Fibroblast of skin of abdomen (primary cell): ENCODE measurements at places on chromosomes 4 and X.

DNA sequence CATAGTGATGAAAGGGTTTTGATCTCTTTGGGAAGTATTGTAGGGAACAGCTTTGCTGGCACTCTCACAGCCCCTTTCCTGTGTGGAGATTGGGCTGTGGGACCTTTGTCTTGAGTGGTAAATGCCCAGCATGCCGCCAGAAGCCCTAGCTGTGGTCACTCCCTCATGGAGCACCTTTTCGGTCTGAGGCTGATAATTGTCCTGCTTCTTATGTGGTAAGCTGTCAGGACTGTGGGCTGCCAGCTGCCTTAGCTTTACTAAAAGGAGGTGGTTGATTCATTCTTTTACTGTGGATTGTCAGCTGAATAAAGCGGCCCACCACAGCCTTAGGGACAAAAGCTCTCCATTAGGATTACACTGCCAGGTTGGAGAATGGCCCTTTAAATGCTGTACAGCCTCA lies 7.1 kb downstream of the PASD1 start:
- DNase-seq: no peak

GRCh38 chr4:64857198-64857597 lies 447.9 kb upstream of the TECRL start:
- DNase-seq: no peak

DNA sequence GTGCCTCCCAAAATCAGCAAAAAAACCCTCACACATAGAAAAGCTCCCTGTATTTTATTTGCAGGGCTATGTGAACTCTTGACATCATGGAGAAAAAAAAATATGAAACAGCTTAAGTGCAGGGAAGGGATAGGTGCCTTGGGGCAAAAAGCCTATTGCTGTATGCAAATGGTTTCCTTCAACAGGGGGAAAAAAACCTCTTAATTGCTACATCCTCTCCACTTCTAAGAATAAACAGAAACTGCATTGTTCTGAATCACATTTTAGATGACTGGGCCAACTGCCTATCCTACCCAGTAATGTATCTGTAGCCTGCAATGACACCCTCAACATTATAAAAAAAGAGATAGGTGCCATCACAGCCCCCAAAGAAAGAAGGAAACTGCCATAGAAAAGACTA lies 229.4 kb upstream of the GALNTL6 start:
- no peak for DNase-seq

DNA sequence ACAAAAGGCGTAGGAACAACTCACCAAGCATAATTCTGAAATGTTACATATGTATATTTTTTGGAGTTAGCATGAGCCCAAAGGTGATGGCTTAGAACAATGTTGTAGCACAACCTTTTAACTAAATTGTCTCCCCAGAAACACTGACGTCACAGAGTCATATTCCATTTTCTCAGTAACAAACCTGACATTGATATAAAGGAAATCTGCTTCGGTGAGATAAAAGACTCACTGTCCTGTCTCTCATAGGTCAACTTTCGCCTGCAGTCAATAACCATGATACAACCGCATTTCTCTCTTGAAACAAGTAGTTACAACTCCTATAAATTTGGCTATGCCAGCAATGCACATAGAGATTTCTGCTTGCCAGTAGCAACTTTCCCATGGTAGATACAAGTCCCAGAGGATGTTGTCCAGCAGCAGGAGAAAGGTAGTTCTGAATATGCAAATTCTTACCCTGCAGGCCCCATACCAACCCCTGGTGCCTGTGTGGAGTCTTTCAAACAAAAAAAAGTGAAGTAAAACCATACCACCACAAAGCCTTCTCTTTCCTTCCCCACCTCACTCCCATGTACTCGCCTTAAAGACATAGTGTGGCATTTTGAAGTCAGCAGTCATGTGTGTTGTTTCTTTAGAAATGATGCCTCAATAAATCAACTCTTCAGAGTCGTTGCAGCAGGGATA lies 47.9 kb downstream of the MTM1 start:
- no peak for DNase-seq

GRCh38 chr4:33592701-33593100 lies 2651.6 kb downstream of the ARAP2 start:
- DNase-seq: no peak

DNA sequence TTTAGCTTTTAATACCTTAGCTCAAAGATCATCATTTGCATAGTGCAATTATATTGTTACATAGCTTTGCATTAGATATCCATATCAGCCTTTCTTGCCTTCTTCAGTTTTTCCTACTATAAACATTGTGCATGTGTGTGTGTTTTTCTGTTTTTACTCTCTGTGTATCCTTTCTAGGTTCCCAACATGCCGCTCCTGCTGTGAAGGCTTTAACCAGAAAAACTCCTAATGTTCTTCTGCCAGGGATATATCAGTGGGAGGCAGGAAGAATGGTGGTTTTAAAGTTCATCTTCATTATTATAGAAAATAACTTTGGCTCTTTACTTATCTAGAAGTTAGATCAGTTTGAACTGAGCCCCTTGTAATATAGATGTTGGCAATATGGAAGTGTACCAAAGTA lies 61.2 kb downstream of the CPE start:
- no peak for DNase-seq

DNA sequence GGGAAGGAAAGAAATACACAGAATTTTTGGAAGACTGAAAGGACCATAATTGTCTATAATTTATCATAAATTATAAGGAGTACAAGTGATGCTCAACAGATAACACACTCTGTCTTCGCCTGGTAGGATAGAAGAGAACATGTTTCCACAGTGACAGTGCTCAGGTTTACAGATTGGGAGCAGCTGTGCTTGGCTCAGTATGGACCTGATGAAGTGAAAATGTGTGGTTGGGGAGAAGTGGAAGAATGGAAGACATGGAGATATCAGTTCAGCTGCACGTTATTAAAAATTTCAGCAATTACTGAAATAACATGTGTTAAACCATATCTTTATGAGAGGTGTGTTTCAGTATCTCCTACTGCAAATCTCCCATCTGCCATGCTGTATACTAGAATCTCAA lies 90.6 kb downstream of the TLL1 start:
- no peak for DNase-seq
